ENCODE measurements at places on chromosomes 2 and 18.

- DNase-seq, result no peak
Observed at GRCh38 chr2:23695214-23695889, 231.6 kb downstream of the ATAD2B start.

GRCh38 chr2:226971084-226971483, 135.2 kb downstream of the RHBDD1 start:
- DNase-seq, result no peak

DNA sequence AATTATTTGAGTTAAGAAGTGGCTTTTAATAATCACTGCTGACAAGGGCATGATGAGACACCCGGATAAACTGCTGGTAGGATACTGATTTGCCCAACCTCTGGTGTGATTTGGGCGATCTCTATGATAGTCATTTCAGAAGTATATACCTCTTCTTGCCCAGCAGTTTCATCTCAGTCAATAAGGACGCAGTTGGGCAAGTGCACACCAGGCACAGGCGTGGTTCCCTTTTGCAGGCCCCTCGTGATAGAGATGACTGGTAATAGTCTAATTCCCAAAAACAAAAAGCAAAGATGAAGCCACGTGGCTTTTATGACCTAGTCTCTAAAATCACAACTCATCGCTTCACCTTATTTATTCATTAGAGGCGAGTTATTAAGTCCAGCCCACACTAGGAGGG, 246.4 kb downstream of the PRKCE start:
- DNase-seq, result no peak

GRCh38 chr18:3453540-3454364, 3.8 kb downstream of the TGIF1 start:
- DNase-seq, result no peak

DNA sequence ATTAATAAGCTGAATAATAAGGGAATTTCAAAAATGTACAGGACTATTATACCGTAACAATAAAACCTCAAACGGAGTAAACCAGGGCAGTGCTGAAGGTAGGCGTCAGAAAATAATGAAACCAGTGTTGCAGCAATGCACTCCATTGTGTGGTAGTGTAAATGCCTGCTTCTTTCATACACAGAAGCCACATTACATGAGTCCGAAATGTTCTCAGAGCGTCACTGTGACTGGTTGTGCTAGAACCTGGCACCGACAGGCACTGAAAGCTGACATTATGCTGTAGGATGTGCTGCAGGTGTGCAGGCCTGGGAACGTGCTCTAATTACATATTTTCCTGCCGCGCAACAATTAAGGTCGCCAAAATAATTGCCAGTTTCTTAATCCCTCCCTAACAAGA, 53.3 kb downstream of the ZEB2 start:
- DNase-seq, result no peak

DNA sequence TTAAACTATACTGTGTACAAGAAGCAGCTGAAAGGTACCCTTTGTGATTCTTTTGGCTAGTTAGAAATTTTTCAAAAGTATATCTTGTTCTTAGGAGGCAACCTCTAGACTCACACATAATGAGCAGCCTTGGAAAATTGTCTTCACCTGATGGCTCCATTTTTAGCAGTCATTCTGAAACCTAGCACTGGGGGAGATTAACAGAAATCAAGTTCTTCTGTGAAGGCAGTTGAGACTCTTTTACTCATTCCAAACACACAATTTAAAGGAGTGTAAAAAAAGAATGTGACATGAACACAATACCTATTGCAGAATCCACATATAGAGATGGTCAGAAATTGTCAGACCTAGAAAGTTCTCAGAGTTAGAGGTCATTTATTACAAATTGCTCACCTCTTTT, 197.7 kb downstream of the UBE2E3 start:
- DNase-seq, result no peak

- DNase-seq, result no peak
Observed at GRCh38 chr2:19462256-19462645, 103.8 kb upstream of the OSR1 start.

GRCh38 chr2:57703407-57703806, 343.2 kb upstream of the VRK2 start:
- DNase-seq, result no peak

DNA sequence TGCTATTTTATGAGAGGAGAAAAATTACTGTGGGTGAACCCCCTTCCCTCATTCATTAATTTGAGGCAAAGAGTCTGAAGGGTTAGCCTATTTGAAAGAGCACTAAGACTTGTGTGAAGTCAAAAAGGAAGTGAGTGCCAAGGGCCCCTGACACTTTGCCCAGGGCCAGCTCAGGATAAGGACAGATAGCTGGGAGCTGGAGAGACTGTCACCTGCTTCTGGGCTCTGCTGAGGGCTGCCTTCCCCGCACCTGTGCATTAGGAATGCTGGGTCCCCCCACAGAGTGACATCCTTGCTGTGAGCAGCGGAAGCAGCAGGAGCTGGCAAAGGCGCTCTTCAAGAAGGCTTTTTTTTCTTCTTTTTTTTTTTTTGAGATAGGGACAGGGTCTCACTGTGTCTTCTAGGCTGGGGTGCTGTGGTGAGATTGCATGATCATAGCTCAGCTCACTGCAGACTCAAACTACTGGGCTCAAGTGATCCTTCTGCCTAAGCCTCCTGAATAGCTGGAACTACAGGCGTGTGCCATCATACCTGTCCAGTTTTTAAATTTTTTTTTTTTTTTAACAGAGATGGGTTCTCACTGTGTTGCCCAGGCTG, 148.3 kb downstream of the AQP4 start:
- no peak for DNase-seq

GRCh38 chr2:240066489-240066888, 13.2 kb upstream of the OR6B3 start:
- DNase-seq, result no peak

GRCh38 chr2:98823196-98824170, 92.6 kb upstream of the MGAT4A start:
- DNase-seq, result no peak

- no peak for DNase-seq
Observed at GRCh38 chr2:708667-709066, 31.5 kb upstream of the TMEM18 start.

DNA sequence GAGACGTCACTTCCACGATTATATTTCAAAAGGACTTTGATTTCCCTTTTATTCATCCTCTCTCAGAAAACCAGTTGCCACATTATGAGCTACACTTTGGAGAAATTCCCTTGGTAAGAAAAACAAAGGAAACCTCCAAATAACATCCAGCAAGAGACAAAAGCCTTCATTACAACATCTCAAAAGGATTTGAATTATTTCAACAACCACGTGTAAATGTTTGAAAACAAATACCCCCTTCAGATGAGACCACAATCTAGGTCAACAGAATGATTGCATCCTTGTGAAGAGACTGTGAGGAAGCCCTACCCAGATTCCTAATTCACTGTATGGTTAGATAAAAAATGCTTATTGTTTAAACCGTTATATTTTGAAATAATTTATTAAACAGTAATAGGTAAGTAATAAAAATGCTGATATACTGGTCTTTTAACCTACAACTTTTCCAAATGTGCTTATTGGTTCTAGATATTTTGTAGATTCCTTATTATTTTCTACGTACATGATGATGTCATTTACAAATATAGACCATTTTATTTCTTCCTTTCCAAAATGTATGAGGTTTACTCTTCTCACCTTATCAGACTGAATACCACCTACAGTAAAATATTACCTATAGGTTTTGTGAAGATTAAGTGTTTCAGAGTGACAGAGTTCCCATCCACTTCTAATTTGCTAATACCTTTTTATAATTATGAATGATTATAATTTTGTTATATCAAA, 922.7 kb upstream of the CHAC2 start:
- DNase-seq, result no peak

DNA sequence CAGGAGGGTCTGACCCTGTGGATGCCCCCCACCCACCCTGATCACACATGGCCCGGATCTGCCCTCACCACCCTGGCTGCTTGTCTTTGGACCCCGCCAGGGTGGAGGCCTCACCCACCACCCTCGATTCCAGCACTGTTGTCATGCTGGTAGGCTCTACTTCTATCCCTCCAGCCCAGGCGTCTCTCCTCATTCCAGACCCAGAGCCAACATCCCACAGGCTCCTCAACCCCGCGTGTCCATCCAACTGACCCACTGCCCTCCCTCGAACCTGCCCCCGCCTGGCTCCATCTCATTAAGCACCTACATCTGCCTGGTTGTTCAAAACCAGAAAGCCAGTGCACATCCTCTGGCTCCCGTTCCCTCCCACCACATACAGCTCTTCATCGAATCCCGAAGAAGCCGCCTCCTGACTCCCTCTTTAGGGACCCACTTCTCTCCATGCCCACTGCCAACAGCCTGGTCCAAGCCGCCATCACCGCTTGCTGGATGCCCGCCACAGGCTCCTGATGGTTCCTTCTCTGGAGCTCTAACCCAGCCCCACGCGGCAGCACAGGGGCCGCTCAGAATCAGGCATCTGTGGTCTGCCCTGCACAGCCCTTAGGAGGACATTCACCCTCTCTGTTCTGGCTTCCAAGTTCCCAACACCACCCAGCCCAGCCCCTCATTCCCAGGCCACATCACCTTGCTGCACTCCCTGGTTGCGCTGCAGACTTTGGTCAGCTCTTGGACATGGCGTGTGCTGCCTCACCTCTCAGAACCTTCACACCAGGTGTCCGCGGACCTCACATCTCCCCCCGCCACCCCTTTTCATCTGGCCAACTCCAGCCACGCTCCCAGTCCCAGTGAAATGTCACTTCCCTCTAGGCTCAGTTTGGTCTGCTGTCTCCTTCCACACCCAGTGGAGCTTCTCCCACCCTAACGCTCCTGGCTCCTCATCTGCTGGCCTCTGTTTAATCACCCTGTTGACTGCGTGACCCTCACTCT, 43.0 kb downstream of the EMX1 start:
- DNase-seq, result no peak

DNA sequence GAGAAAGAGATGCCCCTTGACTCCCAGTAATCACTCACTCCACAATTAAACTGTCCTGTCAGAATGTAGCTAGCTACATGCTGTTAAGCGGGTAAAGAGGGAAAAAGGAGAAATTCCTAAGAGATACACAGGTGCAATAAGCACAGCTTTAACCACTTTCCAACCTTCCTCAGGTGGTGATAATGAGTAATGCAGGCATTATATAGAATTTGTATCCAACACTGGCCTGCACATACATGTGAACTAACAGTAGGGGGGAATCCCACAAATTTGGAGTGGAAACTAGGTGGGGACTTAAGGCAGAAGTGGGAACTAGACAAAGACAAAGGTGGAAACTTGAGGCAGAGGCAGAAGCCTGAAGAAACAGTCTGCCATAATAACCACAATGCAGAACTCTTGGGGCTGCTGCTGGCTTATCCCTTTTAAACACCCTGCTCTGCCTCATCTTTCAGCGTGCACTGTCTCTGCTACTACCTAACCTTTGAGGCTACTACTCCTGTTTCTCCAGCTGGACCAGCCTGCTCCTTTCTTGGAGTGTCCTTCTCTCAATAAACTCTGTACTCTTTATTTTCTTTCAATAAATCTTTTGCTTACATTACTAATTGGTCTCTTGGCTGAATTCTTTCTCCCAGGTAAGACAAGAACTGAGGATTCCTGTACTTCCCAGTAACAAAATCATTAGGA, 259.7 kb downstream of the PDE11A start:
- no peak for DNase-seq

DNA sequence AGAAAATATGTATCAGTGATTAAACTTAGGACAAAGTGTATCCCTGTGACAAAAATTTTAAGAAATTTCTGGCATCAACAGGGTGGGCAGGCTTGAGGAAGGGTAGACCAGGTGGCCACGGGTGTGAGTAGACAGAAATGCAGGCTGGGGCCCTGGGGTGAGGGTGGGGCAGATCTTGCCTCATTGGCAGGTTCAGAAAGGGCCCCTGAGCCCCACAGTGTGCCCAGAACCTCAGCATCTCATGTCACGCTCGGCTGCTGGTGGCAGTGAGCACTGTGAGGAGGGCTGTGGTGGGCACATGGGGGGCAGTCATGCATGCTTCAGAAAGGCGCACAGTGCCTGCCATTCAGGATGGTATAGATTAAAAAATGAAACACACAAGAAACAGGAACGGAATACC, 7.6 kb upstream of the ASB18 start:
- DNase-seq, result no peak

- no peak for DNase-seq
Observed at GRCh38 chr2:55498582-55498981, 20.9 kb upstream of the CFAP36 start.

DNA sequence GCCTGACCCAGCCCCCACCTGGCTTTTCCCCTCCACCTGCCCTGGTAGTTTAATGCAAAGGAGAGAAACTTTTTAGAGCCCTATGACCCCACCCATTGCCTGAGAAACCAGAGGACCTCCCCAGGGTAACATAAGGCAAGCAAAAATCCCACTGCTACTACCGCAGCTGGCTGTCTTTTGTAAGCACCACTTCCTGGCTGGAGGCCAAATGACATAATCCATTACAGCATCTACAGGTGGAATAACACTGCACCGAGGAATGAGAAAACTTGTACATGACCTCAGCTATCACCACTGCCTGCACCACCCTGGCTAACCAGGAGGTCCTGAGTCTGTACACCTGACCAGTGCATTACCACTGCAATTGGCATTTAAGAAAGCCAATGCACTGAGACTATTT, 149.6 kb upstream of the GALNT5 start:
- DNase-seq, result no peak

- DNase-seq, result no peak
Observed at GRCh38 chr2:181304011-181304844, 153.0 kb upstream of the ITGA4 start.

- no peak for DNase-seq
Observed at GRCh38 chr2:182069908-182070307, 84.3 kb downstream of the PPP1R1C start.

GRCh38 chr2:99425022-99425421, 64.8 kb downstream of the REV1 start:
- DNase-seq, result no peak

- no peak for DNase-seq
Observed at GRCh38 chr18:9796935-9797549, 88.7 kb upstream of the TXNDC2 start.

- no peak for DNase-seq
Observed at GRCh38 chr18:53907921-53908320, 316.5 kb downstream of the MBD2 start.

- DNase-seq, result no peak
Observed at GRCh38 chr2:169727065-169727464, 6.6 kb upstream of the KLHL23 start.

- DNase-seq, result no peak
Observed at GRCh38 chr2:174331595-174332216, 3.0 kb upstream of the SP9 start.

DNA sequence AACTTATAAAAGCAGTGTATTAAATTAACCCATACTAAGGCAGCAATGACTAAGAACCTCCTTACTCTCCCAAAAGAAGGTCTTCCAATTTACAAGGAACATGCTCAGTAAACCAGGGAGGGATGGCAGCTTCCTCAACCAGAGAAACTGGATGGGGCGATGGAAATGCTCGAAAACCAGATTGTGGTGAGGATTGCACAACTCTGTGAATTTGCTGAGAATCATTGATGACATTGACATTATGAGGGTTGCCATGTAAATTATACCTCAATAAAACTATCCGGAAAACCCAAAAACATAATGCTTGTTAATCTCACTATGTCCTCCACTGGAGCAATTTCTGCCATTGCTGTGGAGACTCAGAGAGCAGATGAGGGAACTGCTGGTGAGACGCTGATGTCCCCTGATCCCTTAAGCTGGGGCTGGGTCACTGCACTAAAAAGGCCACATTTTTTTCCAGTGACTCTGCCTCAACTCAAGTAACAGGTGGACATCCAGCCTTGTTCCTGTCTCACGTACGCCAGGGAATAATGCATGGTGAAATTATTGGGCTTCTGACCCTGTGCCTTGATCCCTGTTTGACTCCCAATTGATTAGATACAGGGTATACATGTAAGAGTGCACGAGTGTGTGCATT, 288.3 kb downstream of the CYP26B1 start:
- no peak for DNase-seq
